Stimulated activated CD8-positive, alpha-beta memory T cell treated with anti-CD3 and anti-CD28 coated beads, Interleukin-15, amount 100 ng/mL, for 24 hours (primary cell): ENCODE measurements at places on chromosomes 11 and 22.

- no peak for DNase-seq
Measured at GRCh38 chr11:1508986-1509385, 22.4 kb upstream of the MOB2 start.

- no peak for DNase-seq
Measured at GRCh38 chr11:13883042-13883441, 79.5 kb upstream of the SPON1 start.

- DNase-seq, result no peak
Measured at GRCh38 chr11:69380921-69381581, 87.1 kb downstream of the MYEOV start.

GRCh38 chr22:23183061-23183698 lies 2.9 kb downstream of the BCR start:
- DNase-seq, result no peak

DNA sequence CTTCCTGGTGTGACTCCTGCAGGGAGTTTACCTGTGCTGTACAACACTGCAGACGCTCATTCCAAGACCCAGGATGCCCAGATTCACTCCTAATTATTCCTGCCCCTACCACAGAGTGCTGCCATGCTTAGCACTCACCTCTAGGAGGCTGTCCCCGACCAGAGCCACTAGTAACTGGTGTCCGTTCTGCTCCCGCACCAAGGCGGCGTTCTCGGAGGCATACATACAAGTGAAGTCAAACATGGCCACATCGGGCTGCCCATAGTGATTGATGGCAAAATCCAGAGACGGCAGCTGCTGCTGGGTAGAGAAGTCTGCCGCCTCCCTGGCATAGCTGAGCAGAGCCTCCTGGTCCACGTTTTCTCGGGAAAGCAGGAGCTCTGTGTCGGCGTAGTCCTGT lies 122.3 kb upstream of the BID start:
- no peak for DNase-seq

DNA sequence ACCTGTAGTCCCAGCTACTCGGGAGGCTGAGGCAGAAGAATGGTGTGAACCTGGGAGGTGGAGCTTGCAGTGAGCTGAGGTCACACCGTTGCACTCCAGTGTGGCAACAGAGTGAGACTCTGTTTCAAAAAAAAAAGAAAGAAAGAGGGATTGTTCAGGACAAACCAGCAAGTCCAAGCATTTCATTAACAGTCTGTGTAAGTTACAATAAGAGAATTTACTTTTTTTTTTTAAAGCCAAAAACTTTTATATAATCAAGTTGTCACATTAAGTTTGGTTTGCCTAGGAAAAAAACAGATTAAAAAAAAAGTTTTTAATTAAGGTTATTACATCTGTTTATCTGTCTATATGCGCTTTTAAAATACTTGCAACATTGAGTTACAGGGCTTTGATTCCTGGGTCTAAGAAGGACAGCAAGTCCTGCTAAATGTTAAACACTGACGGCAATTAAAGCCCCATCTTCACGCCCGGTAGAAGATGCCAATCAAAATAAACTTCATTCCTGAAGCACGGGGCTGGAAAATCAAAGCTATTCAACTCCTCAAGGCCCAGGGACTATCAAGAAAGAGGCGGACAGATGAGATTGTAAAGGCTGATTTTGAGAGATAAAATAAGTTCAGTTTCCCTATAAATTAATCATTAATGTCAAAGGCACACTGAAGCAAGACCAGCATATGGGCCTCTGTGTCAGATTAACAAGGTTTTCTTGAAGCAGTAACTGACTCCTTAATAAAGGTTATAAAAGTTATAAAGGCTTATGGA lies 10.7 kb downstream of the TMEM138 start:
- no peak for DNase-seq

DNA sequence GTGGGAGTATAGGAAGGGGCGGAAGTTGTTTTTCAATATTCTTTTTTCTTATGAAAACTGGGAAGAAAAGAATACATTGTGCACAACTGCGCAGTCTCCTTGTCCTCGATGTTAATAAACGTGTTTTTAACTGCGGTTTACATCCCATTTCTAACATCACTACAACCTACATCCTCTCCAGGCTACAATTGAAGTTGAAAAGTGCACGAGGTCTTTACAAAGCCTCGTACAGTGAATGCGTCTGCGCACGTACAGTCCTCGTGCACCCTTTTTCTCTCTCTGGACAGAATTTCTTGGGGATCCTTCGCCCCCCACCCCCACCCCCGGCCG lies 102.4 kb downstream of the WT1 start:
- DNase-seq, result no peak

DNA sequence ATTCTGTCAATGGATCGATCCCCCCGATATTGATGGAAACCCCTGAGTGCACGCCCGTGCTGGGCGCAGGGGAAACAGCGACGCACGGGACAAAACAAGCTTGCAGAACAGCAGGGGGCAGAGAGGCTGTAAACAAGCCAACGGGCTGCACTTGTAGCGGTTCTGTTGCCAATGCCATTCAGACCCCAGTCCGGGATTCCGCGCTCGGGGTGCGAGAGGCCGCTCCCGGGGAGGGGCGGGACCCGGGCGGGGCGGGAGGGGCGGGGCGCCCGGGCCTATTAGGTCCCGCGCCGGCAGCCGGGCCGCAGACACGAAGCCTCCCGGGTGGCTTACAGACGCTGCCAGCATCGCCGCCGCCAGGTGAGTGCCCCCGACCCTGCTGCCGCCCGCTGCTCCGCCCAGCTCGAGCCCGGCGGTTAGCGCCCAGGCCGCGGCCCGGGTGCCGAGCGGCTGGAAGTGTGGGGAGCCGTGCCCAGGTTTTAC lies at the start of gene BIK:
Gene BIK, plus strand, starts transcription at position 307 of the 483 bp plus-strand sequence. CDS start 13,273 bp downstream, outside the sequence.
- no peak for DNase-seq

- DNase-seq, result no peak
Measured at GRCh38 chr11:105135883-105136282, 3.7 kb downstream of the CARD18 start.
